ENCODE measurements at places on chromosomes 3 and 15.
A peak's percentile ranks its signal among the peaks of the same experiment; 100 is the strongest.

GRCh38 chr3:72227486-72228070 is 442.6 kb upstream of the PROK2 start:
- no peak for DNase-seq

GRCh38 chr3:51083490-51083889 is 301.6 kb upstream of the MANF start:
- no peak for DNase-seq

DNA sequence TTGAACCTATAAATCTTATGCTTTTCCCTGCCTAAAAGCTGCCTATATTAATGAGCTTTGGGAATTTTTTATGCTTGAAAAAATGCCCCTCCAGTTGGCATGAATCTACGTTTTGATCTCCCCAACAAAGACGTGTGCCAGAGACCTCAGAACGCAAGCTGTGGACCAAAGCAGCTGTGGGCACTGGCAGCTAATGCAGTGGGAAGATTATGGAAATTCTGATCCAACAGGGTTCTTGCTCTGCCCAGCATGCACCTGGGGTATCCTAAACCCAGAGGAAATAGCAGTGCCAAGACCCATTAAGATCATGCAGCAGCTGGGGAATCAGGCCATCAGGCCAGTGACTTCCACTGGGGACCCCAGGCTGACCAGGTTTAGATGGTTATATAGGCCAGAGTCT is 423.0 kb downstream of the ZBBX start:
- no peak for DNase-seq

DNA sequence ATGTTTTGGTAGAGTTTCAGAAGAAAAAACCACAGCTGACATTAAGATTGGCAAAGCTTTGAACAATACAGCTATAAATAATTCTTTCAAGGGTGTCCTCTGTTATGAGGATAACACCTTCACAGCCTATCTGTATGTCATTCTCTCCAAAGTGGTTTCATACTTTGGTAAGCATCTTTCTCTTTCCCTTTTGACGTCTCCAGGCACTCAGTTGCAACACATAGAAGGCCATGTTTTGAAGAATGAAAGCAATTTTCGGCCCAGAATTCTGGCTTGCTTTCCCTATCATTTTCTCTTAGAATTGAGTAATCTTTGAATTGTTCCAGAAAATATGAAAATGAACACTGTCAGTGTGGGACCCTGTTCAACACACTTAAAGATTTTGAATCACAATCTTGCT is 200.0 kb upstream of the CBLB start:
- no peak for DNase-seq

DNA sequence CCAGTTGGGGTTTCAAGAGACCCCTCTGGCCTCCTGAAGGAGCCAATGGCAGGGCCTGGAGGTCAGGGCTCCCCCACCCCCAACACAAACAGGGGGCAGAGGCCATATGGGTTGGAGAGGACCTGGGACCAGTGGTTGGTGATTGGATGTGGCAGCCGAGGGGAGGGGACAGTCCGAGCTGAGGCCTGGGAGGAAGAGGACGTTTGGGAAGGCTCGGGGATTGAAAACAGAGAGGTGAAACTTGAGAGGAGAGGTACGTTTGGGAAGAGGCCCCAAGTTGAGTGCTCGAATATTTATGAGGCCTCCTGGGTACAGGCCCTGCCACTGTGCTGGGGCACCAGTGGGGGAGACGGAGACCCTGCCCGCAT is 53.7 kb downstream of the DNAJB8 start:
- DNase-seq: no peak

- no peak for DNase-seq
Observed at GRCh38 chr3:166425021-166425420, 587.8 kb upstream of the BCHE start.

DNA sequence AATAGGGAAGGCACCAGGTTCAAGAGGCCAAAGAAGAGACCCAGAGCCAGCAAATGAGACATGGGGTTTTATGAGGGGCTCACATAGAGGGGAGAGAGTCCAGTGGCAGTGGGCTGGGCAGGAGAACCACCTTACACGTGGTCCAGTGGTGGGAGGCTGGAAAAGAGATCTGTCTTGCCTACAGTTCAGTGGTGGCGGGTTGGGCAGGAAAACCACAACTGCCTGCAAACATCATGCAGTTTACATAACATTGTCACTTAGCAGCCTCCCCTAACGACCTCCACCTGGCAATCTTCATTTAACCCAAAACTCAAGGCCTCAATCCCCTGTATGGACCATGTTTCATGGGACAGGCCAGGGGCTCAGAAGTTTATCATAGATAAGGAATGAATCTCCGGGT is 29.1 kb downstream of the CRYGS start:
- no peak for DNase-seq

DNA sequence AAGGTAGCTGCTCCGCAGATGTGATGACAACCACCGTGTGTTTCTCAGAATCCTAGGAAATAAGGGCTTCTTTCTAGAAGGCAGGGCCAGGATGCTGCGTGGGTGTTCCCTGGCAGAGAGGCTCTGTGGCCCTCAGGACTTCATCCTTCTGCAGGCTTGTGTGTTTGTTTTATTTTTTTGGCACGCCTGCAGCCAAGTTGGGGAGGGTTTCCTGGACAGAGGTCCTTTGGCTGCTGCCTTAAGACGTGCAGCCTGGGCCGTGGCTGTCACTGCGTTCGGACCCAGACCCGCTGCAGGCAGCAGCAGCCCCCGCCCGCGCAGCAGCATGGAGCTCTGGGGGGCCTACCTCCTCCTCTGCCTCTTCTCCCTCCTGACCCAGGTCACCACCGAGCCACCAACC is at the start of gene CLEC3B:
TSS of gene CLEC3B (plus strand) at position 266 of the 400 bp plus-strand sequence. CDS start at position 326, 60 bp downstream.
- no peak for DNase-seq

DNA sequence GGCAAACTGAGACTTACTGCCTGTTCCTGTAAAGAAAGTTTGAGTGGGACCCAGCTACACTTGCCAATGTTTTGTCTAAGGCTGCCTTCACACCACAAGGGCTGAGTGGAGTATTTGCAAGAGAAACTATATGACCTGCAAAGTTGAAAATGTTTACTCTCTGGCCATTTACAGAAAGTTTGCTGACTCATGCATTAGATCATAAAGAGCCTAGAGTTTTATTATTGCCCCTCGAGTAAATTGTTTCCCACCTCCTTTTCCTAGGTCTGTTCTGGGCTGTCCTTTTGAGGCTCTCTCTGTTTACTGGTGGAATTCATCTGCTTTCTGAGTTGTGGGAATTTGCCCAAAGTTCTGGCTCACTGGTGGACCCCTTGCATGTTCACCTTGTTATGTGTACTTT is 6.7 kb upstream of the PROK2 start:
- no peak for DNase-seq

GRCh38 chr3:122004991-122005565 is 17.0 kb downstream of the ILDR1 start:
- no peak for DNase-seq

- no peak for DNase-seq
Observed at GRCh38 chr3:132189601-132190000, 127.6 kb upstream of the ACP3 start.

DNA sequence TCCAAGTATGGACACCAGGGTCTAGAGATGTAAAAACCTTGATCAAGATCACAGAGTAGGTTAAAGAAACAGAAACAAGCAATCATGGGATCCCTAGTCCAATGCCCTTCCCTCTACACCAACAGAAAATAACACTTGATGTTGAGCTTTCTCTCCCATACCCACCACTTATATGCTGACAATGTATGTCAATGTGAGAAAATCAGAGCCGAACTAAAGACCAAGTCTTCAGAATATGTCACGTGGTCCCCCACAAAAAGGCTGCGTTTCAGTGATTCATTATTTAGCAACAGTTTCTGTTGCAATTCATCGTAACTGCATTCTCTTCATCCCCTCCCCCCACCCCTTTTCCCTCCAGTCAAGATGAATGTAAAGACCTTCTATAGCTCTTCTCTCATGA is 278.9 kb upstream of the STT3B start:
- DNase-seq: no peak

- DNase-seq: peak; percentile 52
Observed at GRCh38 chr3:38131621-38132369, 5.1 kb downstream of the ACAA1 start.

Data from hematopoietic multipotent progenitor cell treated with erythropoietin and hydrocortisone succinate and interleukin-3 and kit ligand, for 15 days (in vitro differentiated cells).